ENCODE measurements at places on chromosomes 6 and 20.

- no peak for DNase-seq
Measured at GRCh38 chr20:7775072-7775471, 165.2 kb downstream of the HAO1 start.

GRCh38 chr20:53565254-53565653 is 28.4 kb downstream of the ZNF217 start:
- DNase-seq: no peak

GRCh38 chr6:44500074-44500473 is 112.6 kb downstream of the CDC5L start:
- no peak for DNase-seq

- no peak for DNase-seq
Measured at GRCh38 chr20:21661488-21662055, 43.9 kb upstream of the PAX1 start.

GRCh38 chr6:7215798-7216231 is 97.2 kb downstream of the SSR1 start:
- DNase-seq: no peak

DNA sequence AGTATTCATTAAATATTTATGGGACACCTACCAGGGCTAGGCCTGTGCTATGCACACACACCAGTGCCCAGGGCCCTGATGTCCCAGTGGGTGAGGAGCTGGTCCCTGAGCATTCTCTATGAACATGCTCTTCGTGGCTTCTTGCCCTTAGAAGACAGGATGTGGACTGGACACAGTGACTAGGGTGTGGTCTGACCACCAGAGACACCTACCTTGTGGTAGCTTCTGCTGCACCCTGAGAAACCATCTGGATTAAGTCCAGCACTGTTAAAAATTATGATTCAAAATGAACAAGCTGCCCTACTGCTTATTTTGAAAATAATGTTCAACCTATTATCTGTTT is 112.9 kb upstream of the RPS6KA2 start:
- no peak for DNase-seq

DNA sequence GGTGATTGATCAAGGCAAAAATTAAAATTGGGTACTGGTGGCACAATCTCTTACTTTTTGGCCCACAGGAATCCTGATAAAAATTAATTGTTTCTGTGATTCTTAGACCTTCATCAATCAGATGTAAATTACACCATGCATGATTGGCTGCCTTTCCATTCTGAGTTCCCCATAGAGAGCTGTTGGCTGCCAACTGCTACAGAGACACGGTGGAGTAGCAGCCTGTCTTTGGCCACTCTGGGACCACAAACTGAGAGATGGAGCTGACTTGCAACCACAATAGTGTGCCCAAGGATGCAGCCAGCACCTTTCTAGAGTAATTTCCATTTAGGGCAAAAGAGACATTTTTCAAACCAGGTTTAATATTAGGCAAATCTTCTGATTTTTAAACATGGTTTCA is 274.3 kb upstream of the MMS22L start:
- DNase-seq: no peak

GRCh38 chr6:158043008-158043407 is 61.3 kb downstream of the SYNJ2 start:
- no peak for DNase-seq

- DNase-seq: no peak
Measured at GRCh38 chr6:136985502-136985901, 59.3 kb downstream of the IL20RA start.

- DNase-seq: no peak
Measured at GRCh38 chr20:13174402-13174801, 46.7 kb upstream of the ISM1 start.

GRCh38 chr6:77094821-77095220 is 368.5 kb downstream of the HTR1B start:
- DNase-seq: no peak

DNA sequence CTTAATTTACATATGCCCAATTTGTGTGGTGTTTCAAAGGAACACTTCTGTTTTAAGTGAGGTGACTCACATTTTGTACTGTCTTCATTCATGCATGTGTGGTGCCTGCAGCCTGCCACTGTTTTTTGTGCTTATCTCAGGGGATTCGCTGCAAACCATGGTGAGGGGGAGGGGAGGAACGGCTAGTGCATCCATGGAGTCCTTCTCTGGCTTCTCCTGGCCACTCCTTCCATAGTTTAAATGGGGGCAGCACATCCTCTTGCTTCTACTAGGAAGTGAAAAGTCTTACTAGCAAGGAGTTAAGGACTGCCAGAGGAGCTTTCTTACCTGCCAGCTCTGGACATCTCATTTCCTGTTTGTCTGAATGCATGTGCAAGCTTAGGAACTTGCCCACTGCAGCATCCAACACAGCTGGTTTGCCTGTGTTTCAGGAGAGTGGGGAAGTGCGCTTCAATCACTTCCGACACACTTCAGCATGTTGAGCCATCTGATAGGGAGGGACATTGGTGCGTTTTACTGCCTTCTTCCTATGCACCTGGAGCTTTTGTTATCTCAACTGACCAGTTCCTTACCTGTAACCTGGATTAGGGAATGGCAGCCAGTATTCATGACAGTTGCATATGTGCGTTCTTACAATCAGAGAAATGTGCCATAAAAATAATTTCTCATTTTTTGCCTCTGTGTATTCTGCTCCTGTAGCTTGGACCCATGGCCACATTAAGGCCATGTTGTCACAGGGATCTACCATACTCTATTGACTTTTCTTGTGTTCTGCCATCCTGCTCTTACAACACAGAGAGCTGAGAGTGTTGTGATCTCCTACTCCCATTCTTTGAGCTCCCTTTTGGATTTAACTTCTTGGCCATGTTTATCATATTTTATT is 211.3 kb downstream of the ARID1B start:
- no peak for DNase-seq

- DNase-seq: no peak
Measured at GRCh38 chr6:27136978-27137814, 110.3 kb upstream of the PRSS16 start.

- DNase-seq: no peak
Measured at GRCh38 chr6:108368431-108369030, 73.7 kb downstream of the AFG1L start.

GRCh38 chr6:168447282-168447681 is 6.3 kb downstream of the SMOC2 start:
- no peak for DNase-seq

- no peak for DNase-seq
Measured at GRCh38 chr6:47452899-47453298, 24.7 kb upstream of the CD2AP start.

DNA sequence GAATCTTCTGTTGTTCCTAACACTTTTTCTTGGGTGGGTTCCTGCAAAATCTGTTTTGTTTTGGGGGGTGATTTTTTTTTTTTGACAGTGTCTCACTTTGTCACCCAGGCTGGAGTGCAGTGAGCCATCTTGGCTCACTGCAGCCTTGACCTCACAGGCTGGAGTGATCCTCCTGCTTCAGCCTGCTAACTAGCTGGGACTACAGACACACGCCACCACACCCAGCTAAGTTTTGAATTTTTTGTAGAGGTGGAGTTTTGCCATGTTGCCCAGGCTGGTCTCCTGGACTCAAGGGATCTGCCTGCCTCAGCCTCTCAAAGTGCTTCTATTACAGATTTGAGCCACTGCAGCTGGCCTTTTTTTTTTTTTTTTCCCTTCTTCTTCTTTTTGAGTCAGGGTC is 60.5 kb upstream of the SNAP91 start:
- no peak for DNase-seq

- no peak for DNase-seq
Measured at GRCh38 chr6:54515713-54516112, 207.5 kb downstream of the TINAG start.

GRCh38 chr6:157714153-157714490 is 108.9 kb upstream of the SNX9 start:
- DNase-seq: no peak

DNA sequence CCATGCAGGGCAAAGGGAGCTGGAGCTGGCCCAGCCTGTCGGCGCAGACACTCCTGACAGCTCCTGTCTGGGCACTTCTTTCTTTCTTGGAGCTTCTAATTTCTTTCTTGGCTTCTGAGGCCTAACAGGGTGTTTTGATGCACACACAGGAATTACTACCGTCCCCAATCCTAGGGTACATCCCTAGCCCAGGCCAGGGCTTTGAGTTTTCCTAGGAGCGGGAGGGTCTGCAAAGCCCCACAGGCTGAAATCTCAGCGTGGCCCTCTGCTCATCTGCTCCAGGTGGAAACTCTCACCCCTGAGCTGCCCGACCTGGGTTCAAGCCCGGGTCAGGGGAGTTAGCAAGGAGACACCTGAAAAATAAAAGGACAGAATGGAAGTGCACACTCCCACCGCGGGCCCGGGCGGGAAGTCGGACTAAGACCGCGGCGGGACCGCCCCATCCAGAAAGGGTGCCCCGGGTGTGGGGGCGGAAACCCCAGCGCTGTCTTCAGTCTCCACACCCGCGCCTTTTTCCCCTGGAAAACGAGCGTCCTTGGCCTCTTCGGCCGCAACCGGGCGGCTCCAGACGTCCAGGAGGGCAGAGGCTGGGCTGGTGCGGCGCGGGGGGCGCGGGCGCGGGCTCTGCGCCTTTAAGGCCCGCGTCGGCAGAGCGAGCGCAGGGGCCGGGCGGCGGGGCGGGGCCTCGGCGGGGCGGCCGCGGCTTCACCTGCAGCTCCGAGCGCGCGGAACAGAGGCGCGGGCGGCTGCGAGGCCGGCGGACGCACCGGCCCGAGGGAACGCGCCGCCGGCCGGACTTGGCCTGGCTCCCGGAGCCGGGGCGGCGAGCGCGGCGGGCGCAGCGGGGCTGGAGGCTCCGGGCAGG is at the start of gene CDH4:
Gene CDH4 (plus strand): TSS at position 733 of the 865 bp plus-strand sequence.
- no peak for DNase-seq

- no peak for DNase-seq
Measured at GRCh38 chr6:28011722-28012121, 54.7 kb downstream of the OR2B6 start.

- DNase-seq: peak; percentile 52
Measured at GRCh38 chr20:50191544-50192363, 1.1 kb downstream of the CEBPB start.

GRCh38 chr20:59014680-59015389 is 4.4 kb upstream of the TUBB1 start:
- DNase-seq: no peak

DNA sequence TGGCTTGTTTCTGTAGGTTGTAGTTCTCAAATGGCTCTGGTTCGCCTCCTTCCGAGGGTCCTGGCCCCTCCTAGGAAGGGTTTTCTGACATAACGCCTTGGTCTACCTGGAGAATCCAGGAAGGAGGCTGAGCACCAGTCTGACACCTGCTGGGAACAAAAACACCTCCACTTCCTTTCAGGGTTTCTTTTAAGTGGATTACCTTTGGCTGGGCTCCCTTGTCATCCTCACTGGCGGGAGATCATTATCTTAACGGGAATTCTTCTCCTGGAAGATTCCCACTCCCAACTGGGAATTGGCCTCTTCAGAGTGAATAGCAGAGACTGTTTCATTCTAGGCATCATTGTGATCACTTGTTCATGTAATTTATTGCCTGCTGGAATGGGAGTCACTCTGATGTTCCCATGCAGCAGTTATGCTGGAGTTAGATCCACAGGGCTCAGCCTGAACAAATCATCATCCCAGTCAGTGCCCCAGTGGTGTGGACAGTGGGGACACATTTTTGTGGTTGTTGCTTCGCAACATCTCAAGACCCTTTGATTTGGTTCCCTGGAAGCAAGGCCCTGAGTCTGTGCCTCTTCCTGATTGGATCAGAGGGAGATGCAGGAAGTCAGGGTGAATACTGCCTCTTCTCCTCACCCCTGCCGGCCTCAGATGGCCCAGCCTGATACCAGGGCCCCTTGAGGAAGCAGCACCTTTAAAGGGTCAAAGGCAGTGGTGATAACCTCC is 49.1 kb downstream of the LYRM2 start:
- no peak for DNase-seq

DNA sequence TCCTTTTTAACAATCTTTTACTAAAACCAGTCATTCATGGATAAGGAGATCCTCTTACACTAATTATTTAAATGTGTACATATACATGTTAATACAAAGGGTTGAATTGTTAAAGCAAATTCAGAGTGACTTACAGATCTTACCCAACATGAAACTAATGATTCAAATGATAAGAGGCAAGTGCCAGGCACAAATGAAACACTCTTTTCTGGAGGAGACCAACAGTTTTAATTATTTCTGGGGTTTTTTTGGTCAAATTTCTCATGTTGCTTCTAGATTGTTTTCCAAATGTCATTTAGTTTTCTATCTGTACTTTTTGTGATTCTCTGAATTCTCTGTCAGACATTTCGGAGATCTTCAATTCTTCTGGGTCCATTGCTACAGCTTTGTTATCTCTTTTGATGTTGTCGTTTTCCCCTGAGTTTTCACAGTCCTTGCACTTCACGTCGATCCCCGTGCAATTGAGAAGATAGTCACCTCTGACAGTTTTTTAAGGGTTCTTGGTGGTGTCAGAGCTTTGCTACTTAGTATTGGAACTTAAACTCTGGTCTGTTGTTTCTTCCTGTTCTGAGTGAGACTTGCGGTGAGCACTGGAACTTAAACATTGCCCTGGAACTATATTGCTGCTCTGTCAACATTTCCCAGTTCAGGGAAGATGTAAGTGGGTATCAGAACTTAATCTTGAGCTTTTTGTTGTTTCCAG is 23.2 kb downstream of the MAS1 start:
- DNase-seq: no peak

- no peak for DNase-seq
Measured at GRCh38 chr6:77650098-77650663, 2.7 kb upstream of the MEI4 start.

DNA sequence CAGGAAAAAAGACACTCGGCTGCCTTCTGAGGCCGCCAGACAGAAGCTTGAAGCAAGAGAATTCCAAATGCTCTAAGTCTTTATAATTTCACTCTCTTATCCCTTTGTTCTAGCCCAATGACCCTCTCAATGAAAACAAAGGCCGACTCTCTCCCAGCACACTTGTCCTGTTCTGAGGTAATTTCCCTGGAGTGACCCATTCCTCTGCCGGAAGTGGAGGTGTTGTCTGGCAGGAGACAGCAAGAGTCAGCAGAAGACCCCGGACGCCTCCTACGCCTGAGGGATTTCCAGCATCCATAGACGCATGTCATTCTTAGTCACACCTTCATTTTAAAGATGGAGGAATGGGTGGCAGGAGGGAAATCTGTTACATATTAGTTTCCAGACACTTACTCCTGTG is 110.3 kb downstream of the SOD2 start:
- DNase-seq: no peak

DNA sequence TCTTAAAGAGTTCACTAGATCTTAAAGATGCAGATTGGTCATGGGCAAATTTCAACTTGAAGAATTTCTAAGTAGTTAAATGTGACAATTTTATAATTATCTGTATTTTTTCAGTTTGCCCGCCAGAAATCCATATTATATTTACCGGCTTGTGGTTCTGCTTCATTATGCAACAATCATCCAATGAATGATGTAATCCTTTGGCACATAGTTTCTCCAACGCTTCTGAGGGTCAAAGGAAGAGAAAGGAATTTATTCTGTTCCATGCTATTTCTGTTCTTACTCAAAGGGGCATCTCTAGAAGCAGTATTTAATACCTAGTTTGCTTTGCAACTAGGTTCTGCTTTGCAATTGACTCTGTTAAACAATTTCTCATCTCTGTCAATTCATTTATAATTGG is 359.3 kb upstream of the PLCB4 start:
- DNase-seq: no peak

Measured in stimulated activated CD8-positive, alpha-beta memory T cell treated with anti-CD3 and anti-CD28 coated beads, Interleukin-12 subunit alpha, Interleukin-12 subunit beta, amount 100 ng/mL, for 4 hours (primary cell).